ENCODE measurements at places on chromosomes 4 and X. TPM values are rescaled to one million over a fixed set of nuclear protein-coding genes. Genes with fewer than 3 reads are reported as not detected.

GRCh38 chrX:136212557-136213111 is 38.6 kb downstream of the MAP7D3 start:
- DNase-seq: no peak

- DNase-seq: no peak
Observed at GRCh38 chr4:5510504-5510903, 197.9 kb downstream of the EVC2 start.

FANCB gene
- total RNA-seq: 2.6 TPM

DNA sequence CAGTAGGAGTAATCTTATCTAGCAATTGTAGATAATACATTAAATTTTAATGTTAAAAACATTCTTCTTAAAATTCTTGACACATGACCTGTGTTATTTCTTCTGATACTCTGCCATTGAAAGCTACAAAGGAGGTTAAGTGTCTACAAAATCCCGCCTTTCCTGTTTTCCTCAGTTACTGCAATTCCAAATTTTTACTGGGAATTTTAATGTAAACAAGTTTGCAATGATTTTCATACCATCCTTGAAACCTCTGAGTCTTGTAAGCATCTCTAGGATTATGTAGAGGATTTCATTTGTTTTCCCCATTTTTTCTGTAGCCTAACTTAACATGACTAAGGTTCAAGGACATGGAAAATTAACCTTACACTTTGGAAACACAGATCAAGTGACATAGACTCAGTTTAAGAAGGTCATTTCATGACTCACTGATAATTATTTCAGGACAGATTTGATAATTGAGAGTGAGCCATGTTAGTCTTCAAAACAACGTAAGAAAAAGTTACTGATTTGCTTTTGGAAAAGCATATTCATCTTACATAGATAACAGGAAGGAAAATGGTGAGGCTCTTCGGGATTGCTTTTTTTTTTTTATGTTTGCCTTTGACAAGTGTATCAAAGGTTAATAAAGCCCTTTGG is 39.6 kb upstream of the PDLIM5 start:
- DNase-seq: no peak

DNA sequence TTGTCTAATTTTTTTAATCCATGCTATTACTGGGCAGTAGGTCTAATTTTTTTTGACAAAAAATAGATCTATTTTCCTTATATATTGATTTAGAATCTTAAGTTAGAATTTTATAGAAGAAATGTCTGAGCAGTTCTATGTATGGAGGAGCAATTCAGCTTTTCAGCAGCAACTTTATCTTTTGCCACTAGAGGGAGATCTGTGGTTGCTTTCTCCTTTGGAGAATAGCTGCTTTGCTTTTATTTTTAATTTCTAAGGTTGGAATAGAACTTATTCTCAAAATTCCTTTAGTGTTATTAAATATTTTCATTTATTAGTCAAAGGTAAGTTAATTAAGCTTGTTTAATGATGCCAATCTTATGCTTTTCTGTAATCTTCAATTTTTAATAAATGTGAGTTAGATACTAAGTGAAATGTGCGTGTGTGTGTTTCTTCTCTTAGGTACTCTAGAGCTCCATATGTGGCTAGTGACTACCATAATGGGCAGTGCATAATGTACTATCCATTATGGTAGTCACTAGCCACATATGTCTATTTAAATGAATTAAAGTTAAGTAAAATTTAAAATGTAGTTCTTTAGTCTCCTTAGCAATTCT is 29.3 kb downstream of the FAM199X start:
- no peak for DNase-seq

CXorf49B gene
- total RNA-seq: not detected

DNA sequence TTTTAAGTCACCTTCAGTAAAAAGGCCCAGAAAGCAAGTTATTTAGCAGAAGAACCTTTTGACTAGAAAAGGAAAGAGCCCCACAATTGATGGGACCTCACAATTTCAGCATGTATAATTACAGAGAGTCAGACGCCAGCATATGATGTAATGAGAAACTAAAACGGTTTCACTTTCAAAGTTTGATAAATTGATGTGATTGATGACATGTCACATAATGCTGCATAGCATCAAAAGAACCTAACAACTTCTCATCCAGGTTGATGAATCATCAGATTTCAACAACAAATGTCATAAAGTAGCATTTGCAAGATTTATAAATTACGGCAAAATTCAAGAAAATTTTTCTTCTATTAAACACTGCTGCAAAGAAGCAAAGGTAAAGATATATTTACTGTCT is 3.9 kb upstream of the GAR1 start:
- DNase-seq: no peak

- no peak for DNase-seq
Observed at GRCh38 chr4:47109379-47109778, 78.0 kb downstream of the GABRB1 start.

DNA sequence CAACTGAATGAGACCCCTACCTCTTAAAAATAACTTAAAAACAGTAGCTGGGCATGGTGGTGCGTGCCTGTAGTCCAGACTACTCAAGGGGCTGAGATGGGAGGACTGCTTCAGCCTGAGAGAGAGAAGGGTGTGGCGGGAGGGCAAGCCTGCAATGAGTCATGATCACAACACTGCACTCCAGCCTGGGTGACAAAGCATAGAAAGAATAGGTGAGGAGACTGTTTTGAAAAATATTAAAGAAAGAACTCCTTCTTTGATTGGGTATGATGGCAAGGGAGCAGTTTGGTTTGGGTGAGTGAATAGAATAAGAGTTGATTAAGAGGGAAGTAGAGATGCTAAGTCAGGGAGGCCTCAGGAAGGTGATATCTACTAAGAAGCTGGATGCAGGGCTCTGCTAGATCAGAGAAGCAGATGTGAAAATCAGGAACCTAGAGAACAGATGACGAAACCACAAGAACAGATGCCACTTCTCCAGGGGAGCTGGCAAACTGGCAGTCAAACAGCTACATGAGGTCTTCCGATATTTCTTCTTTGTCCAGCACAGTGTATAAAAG is 318.6 kb downstream of the OPHN1 start:
- no peak for DNase-seq

TAF7L gene
- total RNA-seq: not detected

GRCh38 chrX:134886002-134886596 is 104.7 kb upstream of the SMIM10 start:
- DNase-seq: no peak

GRCh38 chrX:20354505-20354904 is 87.8 kb upstream of the RPS6KA3 start:
- no peak for DNase-seq

- no peak for DNase-seq
Observed at GRCh38 chr4:10694151-10694827, 9.7 kb upstream of the CLNK start.

DNA sequence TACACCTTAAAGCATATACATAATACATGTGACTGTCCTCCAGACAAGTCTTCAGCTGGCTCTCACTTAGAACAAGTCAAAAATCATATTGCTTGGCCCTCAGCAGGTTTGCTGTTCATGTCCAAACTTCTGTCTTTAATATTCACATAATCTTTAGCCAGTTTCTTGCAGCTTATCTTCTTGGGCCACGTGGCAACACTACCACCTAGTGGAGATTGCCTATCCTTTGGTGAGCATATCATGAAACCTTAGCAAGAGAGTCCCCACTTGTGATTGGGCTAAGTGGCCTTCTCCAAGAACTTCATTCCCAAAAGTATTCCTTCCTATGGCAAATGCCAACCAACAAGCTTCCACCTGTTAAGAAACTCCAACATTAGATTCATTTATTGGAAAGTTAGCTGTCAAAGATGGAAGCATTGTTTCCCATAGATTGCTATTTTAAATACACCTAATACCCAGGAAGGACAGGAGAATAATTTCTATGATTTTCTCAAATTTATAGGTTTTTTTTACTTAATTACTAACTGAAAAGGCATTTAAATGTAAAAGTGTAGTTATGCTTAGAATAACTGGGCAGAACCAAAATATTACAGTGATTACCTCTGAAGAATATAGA is 231.9 kb upstream of the INTU start:
- no peak for DNase-seq

- DNase-seq: no peak
Observed at GRCh38 chr4:96173756-96174155, 333.9 kb downstream of the PDHA2 start.

DNA sequence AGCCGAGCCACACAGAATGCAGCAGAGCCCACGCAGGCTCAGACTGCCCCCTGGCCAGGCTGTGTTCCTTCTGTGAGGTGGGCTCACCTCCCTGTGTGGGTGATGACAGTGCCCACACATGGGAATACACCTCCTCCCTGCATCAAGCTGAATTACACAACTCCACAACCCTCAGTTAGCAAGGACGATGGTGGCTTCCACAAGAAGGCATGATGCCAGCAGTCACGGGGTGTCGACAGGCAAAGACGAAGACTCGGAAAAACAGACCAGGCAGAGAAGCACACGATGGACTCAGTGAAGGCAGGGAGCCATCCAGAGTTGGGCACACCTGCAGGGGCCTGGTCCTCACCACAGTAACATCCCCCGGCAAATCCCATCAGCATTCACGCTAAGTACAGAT is 12.1 kb downstream of the LETM1 start:
- DNase-seq: no peak

DNA sequence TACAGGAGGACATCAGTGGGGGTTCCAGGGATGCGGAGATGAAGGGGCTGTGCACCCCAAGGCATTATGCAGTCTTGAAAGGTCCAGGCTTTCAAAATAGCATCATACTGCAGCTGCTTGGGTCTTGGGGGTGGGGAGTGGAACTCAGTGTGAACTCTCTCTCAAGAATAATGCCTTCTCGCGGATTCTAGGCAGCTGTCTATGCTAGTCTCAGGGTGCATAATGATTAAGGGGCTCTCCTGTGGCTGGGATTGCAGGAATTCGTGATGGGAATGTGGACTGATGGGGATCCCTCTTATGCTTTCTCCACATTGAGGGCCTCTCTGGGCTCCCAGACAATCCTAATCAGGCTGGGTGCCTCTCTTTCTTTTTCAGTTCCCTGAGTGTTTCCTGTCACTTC is 172.2 kb upstream of the ARHGAP24 start:
- no peak for DNase-seq

DNA sequence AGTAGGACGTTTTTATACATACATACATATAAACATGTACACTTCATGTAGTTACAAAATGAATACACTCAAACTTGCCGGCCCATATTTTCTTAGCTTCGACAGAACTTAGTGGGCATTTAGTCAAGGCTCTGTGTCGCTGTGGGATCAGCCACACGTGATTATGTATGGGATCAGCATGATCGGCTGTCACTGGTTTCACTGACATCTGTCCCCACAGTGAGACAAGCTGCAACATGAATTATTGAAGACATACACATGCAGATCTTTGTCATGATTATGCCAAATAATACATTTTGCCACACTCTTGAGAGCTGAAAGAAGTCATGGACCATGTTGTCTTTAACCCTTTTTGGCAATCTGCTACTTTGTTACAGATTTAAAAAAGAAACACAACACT is 38.2 kb upstream of the NAA11 start:
- DNase-seq: no peak

DNAAF6 gene
- not detected for total RNA-seq

GRCh38 chr4:18441203-18441590 is 419.6 kb upstream of the LCORL start:
- no peak for DNase-seq

DNA sequence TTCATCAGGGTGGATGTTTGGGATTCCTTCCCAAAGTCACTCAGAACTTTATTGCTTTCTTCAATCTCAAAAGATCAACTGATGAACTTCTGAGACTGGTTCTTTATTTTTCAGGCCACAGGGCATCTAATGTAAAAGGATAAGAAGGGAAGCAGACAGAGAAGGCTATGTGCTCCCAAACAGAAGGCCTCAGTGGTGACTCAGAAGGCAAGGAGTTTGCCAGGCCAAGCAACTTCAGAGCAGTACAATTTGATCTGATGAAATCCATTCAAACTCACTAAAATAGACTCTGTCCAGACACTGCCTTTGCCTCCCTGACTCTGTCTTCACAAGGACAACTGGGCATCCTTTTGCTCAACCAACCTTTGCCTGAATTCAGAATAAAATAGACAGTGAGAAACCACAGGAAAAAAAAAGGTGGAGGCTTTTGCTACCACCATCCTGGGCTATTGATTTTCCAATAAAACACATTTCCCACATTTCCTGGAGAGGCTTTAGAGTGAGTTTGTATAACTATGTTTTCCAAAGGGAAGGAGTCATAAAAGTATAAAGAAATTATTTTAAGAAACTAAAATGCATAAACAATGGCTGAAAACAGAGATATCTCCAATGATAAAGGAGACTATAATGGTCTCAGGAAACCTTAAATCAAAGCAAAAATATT is 55.2 kb downstream of the ARHGEF6 start:
- no peak for DNase-seq

SULT1E1 gene
- not detected for total RNA-seq
